ENCODE measurements at places on chromosomes 2 and 18.

- DNase-seq: no peak
Measured at GRCh38 chr2:224165901-224166319, 126.8 kb upstream of the SERPINE2 start.

DNA sequence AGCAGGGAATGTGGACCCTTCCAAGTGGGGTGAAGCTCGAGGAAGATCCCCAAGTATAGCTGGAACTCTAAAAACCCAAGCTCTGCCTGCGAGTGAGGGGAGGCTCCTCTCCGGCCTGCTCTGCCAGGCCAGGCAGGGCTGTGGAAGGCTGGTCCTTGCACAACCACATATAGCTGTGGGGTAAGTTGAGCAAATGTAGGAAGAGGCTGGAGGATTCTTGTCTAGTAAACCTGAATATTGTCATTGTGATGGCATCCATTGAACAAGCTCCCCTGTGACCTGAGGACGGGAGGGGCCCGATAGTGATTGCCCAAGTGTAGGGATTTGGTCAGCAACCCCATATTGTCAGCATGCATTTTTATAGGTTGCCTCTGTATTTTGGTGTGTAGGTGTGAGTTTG, 103.0 kb downstream of the ACKR3 start:
- no peak for DNase-seq

DNA sequence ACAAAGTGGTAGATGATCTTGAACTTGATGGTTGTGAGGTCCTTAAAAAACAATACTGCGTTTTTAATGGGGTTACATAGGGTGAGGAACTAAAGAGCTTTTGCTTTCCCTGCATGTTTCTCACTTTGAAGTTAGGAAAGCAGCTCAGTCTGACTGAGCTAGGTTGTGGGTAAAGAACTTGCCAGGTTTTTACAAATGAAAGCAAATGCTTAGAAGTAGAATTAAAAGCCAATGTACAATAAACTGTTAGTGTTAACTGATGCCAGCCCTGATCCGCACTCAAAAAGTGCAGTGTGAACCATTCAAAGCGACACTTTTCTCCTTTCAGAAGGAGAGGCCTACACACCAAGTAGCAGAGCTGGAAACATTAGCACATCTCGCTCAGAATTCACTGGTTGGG, 270.3 kb downstream of the AGPS start:
- no peak for DNase-seq

- DNase-seq: no peak
Measured at GRCh38 chr18:57976230-57976773, 67.7 kb upstream of the NEDD4L start.

- DNase-seq: no peak
Measured at GRCh38 chr2:32200814-32201213, 35.1 kb downstream of the SLC30A6 start.

- no peak for DNase-seq
Measured at GRCh38 chr2:54092940-54093339, 22.5 kb upstream of the ACYP2 start.

DNA sequence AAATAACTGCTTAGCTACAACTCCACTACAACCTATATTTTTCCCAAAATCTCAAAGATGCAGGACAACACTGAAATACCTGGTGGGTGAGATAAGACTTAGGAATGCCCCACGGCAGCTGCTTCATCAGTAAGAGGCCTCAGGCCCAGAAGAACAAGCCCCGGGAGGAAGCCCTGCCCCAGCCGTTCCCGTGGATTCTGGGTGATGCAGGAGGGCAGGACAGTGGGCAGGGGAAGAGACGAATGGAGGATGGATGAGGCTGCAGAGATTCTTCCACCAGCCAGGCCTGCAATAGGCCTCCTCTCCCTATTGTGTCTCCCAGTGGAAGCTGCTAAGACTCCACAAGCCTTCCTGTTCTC, 197.9 kb upstream of the HDAC4 start:
- DNase-seq: no peak

- DNase-seq: no peak
Measured at GRCh38 chr18:21761471-21762115, 21.0 kb downstream of the MIB1 start.

DNA sequence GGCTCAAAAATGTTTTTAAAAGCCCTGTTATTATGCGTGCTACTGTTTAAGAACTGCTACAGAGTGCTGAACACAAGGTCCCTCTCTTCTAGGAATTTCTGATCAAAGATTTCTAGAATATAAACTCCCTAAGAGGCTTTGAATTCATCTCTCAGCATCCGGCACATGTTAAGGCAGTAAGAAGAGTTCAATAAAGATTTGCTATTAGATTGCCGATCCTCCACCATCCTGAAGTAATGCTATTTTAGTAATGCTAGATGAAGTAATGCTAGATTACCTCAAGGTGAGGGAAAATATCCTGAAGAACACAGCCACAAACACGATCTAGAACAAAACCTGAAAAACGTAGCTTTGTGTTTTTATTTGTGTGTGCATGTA, 949 bp upstream of the MYL12B start:
- no peak for DNase-seq

GRCh38 chr2:172182624-172183023, 79.9 kb upstream of the DLX2 start:
- DNase-seq: no peak

DNA sequence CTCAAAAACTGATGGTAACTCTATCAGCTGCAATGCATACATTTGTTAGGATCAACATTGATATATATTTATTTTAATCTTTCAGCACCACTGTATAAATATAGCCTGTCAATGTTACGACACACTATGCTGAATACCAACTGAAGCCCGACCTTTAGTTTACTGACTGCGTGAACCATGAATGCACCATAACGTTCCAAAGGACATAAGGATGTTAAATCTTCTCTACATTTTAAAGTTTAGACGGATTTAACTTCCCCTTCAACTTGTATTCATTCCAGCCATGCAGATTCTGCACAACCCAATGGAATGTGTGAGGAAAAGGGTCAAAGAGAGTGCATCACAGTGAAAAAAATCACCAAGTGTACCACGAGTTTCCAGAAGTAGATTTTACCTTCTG, 489.5 kb downstream of the IRS1 start:
- DNase-seq: no peak

- peak; percentile 16 for DNase-seq
Measured at GRCh38 chr2:71864085-71864484, 283.6 kb downstream of the CYP26B1 start.

- no peak for DNase-seq
Measured at GRCh38 chr2:160783474-160783873, 289.9 kb upstream of the RBMS1 start.

- no peak for DNase-seq
Measured at GRCh38 chr18:22879293-22879692, 53.8 kb upstream of the RBBP8 start.

- no peak for DNase-seq
Measured at GRCh38 chr2:151508519-151508918, 98.8 kb downstream of the RIF1 start.

DNA sequence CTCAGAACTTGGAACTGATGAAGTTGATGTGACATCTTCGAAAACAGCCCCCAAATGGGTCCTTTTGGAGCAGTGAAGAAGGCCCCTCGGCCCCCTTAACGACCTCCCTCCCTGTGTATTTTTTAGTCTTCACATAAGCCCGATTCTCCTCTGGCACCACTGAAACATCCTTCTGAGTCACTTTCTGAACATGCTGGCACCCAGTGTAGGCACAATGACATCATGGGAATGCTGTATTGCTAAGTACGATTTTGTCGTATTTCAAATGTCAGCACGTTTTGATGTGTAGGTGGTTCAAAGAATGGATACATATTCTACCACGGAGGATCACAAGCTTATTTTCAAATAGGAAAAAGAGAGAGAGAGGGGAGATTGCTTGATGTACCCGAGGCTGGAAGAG, 111.7 kb upstream of the RIOK3 start:
- DNase-seq: no peak

DNA sequence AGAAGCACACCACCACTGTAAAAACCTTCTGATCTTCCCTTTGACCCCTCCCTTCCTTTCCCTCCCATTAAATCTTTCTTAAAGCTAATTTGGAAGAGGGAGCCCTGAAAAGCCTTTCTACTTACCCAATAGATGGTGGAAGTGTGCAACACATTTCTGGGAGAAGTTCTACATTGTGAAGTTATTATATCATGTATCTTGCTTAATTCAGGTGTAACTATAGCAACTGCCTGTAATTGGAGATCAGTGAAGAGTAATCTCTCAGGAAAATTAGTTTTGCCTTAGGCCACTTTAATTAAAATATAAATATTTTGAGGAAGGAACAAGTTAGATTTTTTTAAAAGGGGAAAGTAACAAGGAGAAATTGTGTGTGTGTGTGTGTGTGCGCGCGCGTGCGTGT, 266.0 kb downstream of the SH3BP4 start:
- no peak for DNase-seq

DNA sequence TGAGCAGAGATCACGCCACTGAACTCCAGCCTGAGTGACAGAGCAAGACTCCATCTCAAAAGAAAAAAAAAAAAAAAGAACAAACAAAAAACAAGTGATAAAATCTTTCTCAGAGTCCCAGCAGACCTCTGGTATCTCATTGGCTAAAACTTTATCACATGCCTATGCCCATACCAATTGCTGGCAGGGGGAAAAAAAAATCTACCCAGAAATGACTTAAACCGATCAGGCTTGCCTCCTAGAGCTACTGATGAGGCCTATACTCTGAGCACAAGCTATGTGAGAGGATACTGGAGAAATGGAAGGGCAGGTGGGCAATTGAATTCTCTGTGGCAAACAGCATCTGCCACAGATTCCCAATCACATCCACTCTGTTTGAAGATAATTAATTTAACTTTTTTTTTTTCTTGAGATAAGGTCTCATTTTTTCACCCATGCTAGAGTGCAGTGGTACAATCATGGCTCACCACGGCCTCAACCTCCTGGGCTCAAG, 49.0 kb downstream of the FBXO36 start:
- no peak for DNase-seq

DNA sequence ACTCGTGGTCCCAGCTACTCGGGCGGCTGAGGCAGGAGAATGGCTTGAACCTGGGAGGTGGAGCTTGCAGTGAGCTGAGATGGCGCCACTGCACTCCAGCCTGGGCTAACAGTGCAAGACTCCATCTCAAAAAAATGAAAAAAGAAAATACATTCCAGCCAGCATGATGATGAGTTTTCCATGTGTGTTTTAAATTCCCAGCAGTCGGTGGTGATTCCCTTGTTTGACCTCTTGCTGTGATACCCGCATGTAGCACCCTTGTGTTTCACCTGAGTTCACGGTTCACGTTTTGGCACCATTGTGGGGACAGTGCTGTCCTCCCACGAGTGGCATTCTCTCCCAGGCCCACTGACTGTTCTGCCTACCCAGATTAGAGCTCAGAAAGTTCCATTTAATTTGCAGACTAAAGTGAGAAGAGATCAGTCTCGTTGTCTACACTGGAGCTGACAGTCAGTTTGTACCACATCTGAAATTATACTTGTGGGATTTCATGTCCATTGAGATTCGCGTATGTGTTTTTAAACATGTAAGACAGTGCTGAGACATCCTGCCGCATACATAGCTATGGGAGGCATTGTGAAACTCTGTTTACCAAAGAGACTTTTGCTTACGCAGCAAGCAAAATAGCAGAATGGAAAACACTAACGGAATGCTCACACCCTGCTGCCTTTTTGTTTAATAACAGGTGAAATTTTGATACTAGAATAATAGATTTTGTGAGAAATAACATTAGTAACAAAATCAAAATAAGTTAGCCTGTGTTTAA, 157.1 kb downstream of the GBX2 start:
- no peak for DNase-seq

Measured in activated naive CD4-positive, alpha-beta T cell treated with anti-CD3 and anti-CD28 coated beads, Interleukin-2, amount 50 U/mL, for 72 hours (primary cell).